Fibroblast of skin of back (primary cell): ENCODE measurements at places on chromosomes 3 and 15.

- DNase-seq: no peak
Measured at GRCh38 chr15:92034227-92034626, 180.7 kb downstream of the SLCO3A1 start.

GRCh38 chr15:34951993-34952392, 17.5 kb downstream of the AQR start:
- no peak for DNase-seq

DNA sequence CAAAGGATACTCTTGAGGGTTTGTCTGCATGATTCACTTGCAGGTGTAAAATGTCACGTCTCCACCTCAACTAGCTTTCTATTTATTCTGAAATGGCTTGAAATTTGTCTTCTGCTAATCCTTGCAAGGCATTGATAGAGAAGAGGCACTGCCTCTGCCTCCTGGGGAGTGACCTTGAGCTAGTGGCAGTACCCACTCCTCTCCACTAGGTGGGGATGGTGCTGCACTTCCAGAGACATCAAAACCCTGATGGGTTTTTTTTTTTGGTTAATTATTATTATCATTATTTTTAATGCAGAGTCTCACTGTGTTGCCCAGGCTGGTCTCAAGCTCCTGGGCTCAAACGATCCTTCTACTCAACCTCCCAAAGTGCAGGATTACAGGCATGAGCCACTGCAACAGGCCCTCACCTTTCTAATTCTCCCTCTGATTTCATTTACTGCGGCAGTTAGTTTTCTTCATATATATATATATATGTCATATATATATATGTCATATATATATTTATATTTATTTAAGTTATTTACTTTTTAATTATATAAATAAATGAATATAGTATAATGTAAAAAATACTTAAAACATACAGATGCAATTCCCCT, 117.6 kb upstream of the EIF1B start:
- peak; percentile 48 for DNase-seq

GRCh38 chr15:61996056-61996635, 64.1 kb downstream of the VPS13C start:
- no peak for DNase-seq

DNA sequence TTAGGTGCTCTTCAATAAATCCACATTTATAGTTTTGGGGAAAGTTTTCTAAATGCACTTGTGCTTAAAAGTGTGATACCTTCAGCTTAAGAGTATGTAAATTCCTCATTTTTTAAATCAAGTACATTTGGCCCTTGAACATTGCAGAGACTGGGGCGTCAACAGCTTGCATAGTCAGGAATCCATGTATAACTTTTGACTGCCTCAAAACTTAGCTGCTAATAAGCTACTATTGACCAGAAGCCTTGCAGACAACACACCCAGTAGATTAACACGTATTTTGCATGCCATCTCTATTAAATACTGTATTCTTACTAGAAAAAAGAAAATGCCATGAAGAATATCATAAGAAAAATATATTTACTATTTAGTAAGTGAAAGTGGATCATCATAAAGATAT, 1211.8 kb upstream of the ALCAM start:
- no peak for DNase-seq

- DNase-seq: no peak
Measured at GRCh38 chr15:88997531-88997930, 84.4 kb upstream of the MFGE8 start.

GRCh38 chr15:27165590-27165989, 194.6 kb downstream of the GABRG3 start:
- no peak for DNase-seq

- DNase-seq: no peak
Measured at GRCh38 chr3:188031121-188031520, 122.8 kb upstream of the LPP start.

DNA sequence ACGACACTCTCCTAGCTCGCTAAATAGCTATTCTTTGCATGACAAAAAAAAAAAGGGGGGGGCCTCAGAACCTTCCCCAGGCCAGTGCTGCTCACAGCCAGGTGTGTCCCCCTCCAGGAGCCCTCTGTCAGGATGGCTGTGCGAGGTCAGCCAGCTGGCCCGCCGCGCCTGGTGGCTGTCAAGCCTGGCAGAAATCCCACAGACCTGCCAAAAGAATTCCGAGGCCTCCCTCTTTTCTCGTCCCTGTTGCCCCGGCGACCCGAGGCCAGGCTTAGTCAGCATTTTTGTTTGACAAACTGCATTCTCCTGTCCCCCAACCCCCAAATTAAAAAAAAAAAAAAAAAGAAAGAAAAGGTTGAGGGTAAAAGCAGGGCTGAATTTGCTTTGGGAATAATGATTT, 61.9 kb downstream of the TM4SF4 start:
- peak; percentile 72 for DNase-seq

GRCh38 chr15:63836579-63836978, 2.8 kb upstream of the HERC1 start:
- DNase-seq: peak; percentile 56

DNA sequence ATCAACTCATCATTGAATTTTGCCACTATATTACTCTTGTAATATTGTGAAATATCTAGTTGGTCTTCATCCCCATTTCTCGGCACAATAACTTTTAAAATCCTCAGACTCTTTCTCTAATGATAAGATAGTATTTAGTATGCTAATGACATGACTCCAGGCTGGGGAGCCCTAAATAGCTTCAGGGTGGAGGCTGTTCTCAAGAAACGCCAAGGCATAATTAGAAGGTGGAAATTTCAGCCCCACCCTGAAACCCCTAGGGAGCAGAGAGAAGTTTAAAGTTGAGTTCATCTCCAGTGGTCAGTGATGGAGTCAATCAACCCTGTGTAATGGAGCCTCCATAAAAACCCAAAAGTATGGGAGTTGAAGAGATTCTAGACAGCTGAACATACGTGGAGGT, 81.1 kb upstream of the SERPINI2 start:
- no peak for DNase-seq

GRCh38 chr3:40254891-40255290, 54.6 kb upstream of the EIF1B start:
- no peak for DNase-seq

- no peak for DNase-seq
Measured at GRCh38 chr3:156582532-156583183, 27.7 kb upstream of the SSR3 start.

GRCh38 chr15:88476635-88477060, 9.1 kb downstream of the MRPS11 start:
- peak; percentile 37 for DNase-seq

DNA sequence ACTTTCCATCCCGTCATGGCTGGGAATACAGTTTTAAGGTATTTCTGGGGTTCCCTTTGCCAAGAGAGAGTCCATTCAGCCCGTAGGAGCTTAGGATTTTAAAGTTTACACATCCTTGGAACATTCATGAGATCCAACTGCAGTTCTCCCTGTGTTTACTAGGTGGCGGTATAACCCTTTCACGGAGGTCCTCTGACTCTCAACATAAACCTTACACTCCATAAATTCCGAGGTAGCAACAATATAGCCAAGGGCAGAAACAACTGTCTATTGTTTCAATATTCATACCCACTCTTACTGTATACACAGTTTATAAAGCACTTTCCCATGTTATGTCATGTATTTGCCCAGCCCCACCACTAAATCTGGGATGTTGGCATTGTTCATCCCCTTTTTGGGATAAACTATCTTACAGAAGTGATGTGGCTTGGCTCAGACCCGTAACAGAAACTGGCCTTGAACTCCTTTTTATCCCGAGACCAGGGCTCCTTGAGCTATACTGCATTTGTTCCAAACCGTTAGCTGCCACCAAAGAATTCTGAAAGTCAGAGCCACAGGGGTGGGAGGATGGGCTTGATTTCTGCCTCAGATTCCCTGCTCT, 69.2 kb upstream of the COL6A5 start:
- peak; percentile 54 for DNase-seq

- DNase-seq: no peak
Measured at GRCh38 chr3:37519661-37520060, 342.0 kb upstream of the CTDSPL start.

DNA sequence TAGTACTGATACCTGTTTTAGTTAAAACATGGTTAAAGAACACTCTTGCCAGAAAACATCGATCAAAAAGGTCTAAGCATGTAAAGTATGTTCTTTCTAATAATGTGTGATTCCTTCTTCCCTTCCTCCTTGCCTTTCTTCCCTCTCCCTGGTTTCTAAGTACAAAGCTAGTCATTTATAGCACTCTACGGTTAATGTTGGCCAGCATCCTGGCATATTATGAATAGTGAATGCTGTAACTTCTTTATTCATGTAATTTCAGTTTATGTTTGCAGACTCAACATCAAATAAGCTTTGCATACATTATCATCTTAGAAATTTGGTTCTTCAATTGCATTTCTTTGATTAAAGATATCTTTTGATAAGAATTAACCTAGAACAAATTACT, 27.1 kb downstream of the P2RY12 start:
- no peak for DNase-seq
